Stimulated activated CD8-positive, alpha-beta memory T cell treated with anti-CD3 and anti-CD28 coated beads, Interleukin-7, amount 100 ng/mL, for 1 hour (primary cell): ENCODE measurements at places on chromosomes 12 and 14.

DNA sequence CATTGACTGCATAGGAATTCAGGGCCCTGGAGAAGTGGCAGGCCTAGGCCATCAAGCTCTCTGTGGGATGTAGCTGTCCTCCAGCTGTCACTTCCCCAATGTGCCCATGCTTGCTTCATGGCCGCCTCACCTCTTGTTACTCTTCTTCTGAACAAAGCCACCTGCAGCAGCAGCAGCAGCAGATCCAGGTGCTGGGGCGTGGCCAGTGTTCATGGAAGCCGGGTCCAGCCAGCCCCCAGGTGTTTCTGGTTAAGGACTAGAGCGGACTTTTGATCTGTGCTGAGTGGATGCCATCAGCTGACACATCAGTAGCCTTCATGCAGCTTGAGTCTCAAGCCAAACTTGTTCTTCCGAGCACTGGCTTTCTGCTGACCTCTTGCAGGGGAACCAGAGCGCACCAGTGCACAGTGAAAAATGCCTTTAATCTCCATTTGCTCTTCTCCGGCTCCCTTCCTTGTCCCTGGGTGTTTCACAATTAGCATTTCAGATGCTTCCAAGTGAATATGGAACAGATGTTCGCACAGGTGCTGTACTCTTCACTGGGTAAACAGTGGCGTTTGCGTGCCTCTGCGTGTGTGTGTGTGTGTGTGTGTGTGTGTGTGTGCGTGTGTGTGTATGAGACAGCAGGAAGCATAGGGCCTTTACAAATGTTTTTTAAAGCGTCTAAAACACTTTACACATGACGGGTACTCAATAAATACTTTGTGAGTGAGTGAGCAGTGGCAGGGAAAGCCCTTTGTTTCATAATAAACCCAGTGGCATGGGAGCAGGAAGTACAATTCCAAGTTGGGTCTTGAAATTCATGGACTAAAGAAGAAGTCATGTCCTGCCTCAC is 20.1 kb downstream of the TPCN1 start:
- DNase-seq: no peak

GRCh38 chr12:108849660-108850059 is 7.7 kb downstream of the SSH1 start:
- no peak for DNase-seq

- DNase-seq: no peak
These were observed 64.9 kb downstream of the RIN3 start for GRCh38 chr14:92578511-92578910.

GRCh38 chr12:129607301-129607700 is 296.5 kb downstream of the TMEM132D start:
- DNase-seq: no peak
